ENCODE measurements at places on chromosomes 1 and 21. TPM values are rescaled to one million over a fixed set of nuclear protein-coding genes. Genes with fewer than 3 reads are reported as not detected.

The BRDT gene
- total RNA-seq = not detected

The C1orf226 gene
- 2.9 TPM for total RNA-seq

The IGSF21 gene
- total RNA-seq = 2.0 TPM

The OLFML2B gene
- 1.8 TPM for total RNA-seq

The ZSWIM5 gene
- 10.1 TPM for total RNA-seq

The KCNAB2 gene
- total RNA-seq = 39.1 TPM

The DNAJC28 gene
- 0.89 TPM for total RNA-seq

The FAM163A gene
- not detected for total RNA-seq

The ERRFI1 gene
- 134 TPM for total RNA-seq

The NBPF6 gene
- not detected for total RNA-seq

The TDRD10 gene
- not detected for total RNA-seq

The CCDC185 gene
- not detected for total RNA-seq

The SLAMF1 gene
- total RNA-seq = not detected

The ANKRD45 gene
- total RNA-seq = not detected

The ADCY10 gene
- total RNA-seq = not detected

The GJB3 gene
- not detected for total RNA-seq

The TCEA3 gene
- total RNA-seq = 91.1 TPM
